ENCODE measurements at places on chromosomes 7 and 10. TPM values are rescaled to one million over a fixed set of nuclear protein-coding genes. Genes with fewer than 3 reads are reported as not detected.

Gene PRKAR2B
- total RNA-seq = 3.7 TPM

Gene NEUROD6
- total RNA-seq = not detected

DNA sequence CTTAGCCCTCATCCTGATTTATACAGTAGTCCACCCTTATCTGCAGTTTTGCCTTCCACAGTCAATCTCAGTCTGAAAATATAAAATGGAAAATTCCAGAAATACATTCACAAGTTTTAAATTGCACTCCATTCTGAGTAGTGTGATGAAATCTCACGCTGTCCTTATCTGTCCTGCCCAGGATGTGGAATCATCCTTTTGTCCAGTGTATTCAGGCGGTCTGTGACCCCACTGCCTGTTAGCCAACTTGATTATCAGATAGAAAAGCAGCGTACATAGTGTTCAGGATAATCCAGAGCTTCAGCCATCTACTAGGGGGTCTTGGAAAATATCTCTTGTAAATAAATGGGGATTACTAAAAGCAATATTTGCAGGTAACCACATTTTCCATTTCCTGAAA is 146.3 kb downstream of the MALRD1 start:
- DNase-seq = peak; percentile 50

- peak; percentile 70 for DNase-seq
Measured at GRCh38 chr10:3775696-3776551, 9.1 kb downstream of the KLF6 start.

DNA sequence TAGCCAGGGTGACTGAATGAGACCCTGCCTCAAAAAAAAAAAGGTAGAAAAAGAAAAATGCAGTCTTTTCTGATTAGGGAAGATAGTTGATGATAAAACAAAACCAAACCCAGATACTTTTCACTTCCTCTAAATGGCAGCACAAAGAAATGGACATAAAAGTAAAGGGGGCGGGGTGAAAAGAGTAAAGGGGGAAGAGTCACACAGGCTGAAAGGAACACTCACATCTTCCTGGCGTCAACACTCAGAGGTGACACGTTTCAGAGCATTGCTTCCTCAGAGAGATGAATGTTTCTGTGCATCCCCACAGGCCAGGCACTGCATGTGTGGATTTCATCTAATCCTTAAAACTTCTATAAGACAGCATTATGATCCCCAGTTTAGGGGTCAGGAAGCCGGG is 81.2 kb downstream of the HIPK2 start:
- no peak for DNase-seq

Gene ASB4
- total RNA-seq = 0.12 TPM
